ENCODE measurements at places on chromosomes 7 and 10.

DNA sequence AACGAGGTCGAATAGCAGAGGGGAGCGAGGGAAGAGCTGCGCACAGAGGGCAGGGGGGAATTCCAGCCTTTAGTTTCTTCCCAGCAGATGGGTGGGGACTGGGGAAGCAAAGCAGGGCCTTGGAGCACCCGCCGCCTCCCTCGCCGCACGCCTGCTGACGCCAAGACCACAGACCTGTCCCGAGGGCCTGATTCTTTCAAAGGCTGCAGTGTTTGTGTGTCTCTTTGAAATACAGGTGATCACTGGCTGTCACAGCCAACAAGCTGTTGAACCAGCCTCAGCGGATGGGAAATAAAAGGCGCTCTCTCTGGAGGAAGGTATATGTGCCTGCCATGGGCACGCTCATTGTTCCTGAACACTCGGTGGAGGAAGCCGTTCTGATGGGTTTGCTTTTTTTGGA is 119.3 kb downstream of the FAM53B start:
- no peak for DNase-seq

DNA sequence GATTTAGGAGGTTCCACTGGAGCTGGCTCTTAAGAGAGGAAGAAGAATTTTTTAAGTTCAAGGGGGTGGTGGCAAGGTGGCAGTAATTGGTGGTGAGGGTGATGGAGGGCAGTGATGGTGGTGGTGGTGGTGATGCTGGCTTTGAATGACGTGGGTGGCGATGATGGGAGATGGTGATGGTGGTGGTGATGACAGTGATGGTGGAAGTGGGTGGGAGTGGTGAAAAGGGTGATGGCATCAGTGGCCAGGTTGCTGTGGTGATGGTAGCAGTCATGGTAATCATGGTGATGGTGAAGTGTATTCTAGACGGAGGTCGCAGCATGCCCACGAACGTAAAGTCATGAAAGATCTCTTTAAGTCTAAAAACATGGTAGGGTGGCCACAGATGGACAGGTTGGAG is 197.3 kb downstream of the PTEN start:
- DNase-seq = no peak

- DNase-seq = no peak
Observed at GRCh38 chr10:129608653-129609052, 141.6 kb downstream of the MGMT start.

DNA sequence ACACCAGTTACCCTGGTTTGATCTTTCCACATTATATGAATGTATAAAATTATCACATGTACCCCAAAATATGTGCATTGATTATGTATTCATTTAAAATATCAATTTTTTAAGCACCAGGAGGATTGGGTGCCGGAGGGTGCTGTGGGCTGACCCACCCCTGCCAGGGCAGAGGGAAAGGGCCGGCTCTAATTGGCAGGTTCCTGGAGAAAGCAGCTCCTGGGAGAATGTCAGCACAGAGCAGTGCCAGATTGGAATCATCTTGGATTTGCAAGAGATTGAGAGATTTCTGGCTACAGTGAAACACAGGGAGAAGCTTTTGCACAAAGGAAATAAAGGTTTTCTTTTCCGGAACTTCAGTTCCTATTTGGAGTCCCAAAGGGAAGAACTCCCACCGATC is 264.4 kb upstream of the TCERG1L start:
- peak; percentile 10 for DNase-seq

DNA sequence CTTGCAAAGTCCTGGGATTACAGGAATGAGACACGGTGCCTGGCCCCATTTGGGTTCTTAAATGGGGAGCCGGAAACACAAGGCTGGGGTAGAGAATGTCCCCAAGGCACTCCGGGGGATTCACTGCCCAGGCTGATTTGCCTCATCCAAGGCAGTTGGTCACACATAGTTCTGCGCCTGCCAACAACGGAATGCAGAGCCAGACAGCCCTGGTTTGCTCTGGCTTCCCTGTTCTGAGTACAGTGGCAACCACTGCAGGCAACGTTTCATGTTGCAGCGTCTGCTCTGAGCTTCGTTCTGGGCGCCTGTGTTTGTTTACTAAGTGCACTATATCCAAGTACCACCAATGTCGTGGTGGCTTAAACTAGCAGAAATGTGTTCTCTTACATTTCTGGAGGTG is 61.7 kb upstream of the C1QL3 start:
- no peak for DNase-seq

GRCh38 chr7:47454974-47455871 is 126.7 kb downstream of the TNS3 start:
- DNase-seq = no peak

DNA sequence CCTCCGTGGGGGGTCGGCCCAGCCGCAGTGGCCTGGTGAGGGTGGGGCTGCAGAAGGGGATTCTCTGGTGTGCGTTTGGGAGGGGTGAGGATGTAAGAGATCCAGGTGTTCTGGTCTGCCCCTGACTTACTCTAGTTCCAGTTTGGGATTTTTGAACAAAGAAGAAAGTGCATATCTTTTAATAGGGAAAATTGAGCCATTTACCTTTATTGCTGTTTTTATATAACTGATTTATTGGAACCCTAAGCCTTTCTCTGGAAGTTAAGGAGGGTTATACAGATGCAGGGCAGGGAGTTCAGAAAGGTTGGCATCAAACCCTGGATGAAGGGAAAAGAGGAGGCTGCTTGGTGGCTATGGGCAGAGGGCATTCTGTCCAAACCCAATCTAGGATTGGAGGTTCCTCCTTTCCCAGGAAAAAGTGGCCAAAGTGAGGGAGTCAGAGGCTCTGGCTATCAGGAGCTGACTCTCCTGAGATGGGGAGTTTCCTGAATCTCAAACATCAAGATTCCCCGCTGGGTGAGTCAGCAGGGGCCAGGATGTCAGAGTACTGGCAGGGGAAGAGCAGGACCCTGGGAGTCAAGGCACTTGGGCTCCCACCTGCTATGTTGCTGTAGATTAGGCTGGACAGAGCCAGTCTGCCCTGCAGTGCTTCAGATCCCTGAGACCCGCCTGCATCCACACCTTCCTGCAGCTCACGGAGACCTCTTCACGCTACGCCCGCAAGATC is 67.5 kb downstream of the CLIP2 start:
- no peak for DNase-seq

DNA sequence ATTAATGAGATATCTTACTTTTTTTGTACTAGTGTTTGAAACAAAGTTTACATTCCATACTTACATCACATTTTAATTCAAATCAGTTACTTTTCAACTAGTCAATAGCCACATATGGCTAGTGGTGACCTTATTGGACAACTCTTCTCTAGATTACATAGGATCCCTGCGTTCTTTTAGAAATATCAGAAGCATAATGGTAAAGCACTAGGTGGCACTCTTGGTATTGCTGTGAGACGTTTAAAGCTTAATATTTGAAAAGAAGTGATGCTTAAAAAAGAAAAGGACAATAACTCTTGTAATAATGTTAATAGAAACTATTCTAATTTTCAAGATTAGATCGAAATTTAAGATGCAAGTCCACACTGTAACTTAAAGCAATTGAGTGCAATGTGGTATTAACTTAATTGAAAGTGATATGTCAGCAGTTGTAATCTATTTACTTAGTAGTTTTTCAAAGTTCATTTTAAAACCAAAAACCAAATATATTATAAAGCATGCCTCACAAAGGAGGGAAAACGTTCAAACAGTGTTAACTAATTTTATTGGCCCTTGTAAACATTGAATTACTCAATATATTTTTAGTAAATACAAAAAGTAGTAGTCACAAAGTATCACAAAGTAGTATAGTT is 339.1 kb downstream of the ATRNL1 start:
- DNase-seq = no peak

DNA sequence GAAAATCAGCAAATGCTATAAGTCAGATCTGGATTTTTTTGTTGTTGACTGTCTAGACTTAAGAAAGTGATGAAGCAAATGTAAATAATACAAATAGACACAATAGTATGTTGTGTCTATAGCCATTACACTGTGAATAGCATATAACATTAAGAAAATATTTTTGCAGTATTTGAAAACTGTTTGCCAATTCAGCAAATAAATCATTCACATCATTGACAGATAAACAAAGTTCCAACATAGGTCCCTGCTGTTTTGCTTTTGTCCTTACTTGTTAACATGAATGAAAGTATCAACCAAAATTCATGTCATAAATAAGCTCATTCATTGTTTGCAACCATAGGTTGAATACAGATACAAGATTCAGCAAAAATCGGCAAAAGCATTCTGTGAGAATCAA is 200.5 kb downstream of the KIF20B start:
- DNase-seq = no peak

GRCh38 chr7:130299866-130300265 is 6.9 kb downstream of the CPA4 start:
- no peak for DNase-seq

GRCh38 chr10:78904196-78904595 is 164.6 kb upstream of the ZMIZ1 start:
- DNase-seq = peak; percentile 76

GRCh38 chr7:112091768-112092167 is 114.4 kb downstream of the DOCK4 start:
- no peak for DNase-seq

DNA sequence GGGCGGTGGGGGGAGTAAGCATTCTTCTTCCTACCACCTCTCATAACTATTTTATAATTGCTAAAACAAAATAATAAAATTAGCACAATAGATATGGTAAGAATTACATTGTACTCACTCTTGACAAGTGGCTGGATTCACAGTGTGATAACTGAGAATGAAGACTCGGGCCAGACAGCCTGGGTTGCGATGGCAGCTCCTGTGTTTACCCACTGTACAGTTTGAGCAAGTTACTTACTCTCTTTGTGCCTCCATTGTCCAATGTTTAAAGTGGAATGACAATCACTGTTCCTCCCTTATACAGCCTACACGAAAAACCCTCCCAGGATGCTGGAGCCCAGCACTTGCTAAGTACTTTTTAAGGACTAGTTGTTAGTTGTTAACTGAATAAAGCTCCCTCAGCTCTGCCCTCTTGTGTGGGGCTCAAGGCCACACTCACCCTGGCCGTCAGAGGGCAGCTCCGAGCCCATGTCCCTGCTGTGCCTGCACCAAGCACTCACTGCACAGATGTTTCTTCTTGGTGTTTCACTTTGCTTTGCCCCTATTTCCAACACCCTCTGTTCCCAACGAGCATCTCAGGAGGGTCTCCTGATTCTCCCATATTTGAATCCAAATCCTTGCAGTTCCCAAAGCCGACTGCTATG is 56.4 kb upstream of the NPS start:
- DNase-seq = no peak

GRCh38 chr10:100568912-100569311 is 33.2 kb downstream of the HIF1AN start:
- DNase-seq = no peak

GRCh38 chr10:129780901-129781795 is 182.9 kb downstream of the EBF3 start:
- no peak for DNase-seq

GRCh38 chr7:100346921-100347320 is 11.0 kb upstream of the PILRB start:
- peak; percentile 22 for DNase-seq

- DNase-seq = no peak
Observed at GRCh38 chr7:41046776-41047175, 656.1 kb downstream of the INHBA start.

GRCh38 chr7:16944936-16945335 is 63.2 kb upstream of the AGR3 start:
- DNase-seq = no peak

GRCh38 chr7:90574820-90575187 is 21.3 kb upstream of the CDK14 start:
- DNase-seq = no peak

DNA sequence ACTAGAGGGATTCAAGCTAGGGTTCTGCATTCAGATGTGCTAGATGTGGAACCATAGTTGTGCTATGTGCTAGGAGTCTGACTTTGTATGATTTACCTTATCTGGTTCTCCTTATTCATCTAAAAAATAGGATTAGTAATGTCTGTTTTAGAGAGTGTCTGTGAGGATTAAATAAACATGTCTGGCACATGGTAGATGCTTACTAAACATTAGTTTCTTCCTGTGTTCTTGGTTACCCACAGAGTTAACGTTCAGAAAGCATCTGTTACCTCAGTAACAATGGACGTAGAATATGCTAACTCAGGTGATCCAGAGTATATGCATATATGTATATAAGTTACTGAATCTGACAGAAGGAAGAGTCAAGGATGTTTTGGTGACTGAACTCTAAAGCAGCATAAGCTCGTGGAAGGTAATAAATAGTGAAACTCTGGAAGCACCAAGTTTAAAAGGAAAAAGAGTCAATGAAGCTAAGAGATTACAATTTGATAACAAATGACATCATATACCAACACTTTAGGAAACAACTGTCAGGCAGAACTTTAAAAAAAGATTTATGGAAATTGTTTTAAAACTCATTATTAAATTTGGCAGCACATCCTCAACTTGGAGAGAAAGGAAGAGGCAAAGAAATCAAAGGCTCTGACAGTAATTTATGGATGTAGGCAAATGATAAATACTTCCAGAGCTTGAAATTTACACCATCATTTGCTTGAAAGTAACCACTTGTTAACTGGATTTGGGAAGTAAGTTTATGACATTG is 127.0 kb downstream of the CCNY start:
- DNase-seq = no peak

DNA sequence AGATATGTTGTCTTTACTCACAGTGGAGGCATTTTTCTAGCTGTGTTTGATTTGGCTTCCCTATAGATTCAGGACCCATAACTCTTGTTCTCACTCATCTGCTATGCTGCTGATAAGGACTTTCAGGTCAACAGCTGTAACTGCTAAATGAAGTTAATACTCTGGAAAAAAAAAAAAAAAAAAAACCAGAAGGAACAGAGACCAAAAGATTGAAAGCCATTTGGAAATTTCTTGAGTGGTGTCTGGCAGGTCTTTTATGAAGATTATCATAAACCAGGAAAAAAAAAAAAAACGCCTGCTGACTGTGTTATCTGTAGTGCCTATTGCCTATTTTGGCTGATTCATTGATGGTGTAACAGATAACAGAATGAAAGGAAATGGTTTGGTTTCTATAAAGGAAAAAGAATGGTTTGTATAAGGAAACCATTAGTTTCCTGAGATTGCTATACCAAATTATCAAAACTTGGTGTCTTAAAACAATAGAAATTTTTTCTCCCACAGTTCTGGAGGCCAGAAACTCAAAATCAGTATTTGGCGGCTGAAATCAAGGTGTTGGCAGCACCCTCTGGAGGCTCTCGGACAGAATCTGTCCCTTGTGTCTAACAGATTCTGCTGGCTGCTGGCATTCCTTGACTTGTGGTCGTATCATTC is 60.5 kb upstream of the BET1 start:
- DNase-seq = no peak

DNA sequence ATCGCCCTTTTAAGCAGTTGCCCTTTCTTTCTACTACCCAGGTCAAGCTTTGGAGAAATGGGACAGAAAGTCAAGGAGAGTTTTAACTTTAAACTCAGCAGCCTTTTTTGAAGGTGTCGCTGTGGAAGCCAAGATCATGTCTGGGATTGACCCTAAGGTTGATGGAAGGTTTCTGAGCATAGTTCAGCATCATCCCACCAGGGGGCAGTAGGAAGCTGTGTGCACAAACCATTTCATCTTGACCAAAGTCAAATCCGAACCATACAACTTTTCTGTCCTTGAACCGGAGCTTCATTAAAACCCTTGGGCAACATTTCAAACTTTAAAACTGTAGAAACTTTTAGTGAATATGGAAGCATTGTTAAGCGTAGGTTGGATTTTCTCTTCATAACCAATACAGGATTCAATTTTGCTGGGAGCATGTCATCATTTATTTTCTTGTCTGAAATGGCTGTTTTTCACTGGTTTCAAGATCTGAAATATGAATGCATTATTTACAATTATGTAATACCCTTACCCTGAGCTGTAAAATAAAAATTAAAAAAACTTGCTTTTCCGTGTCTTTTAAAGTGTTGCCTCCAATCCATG is 214.4 kb upstream of the KIAA1217 start:
- DNase-seq = no peak
